ENCODE measurements at places on chromosomes 4 and X. TPM values are rescaled to one million over a fixed set of nuclear protein-coding genes. Genes with fewer than 3 reads are reported as not detected.

TCEAL4 gene
- 19.0 TPM for total RNA-seq

EGF gene
- not detected for total RNA-seq

DNA sequence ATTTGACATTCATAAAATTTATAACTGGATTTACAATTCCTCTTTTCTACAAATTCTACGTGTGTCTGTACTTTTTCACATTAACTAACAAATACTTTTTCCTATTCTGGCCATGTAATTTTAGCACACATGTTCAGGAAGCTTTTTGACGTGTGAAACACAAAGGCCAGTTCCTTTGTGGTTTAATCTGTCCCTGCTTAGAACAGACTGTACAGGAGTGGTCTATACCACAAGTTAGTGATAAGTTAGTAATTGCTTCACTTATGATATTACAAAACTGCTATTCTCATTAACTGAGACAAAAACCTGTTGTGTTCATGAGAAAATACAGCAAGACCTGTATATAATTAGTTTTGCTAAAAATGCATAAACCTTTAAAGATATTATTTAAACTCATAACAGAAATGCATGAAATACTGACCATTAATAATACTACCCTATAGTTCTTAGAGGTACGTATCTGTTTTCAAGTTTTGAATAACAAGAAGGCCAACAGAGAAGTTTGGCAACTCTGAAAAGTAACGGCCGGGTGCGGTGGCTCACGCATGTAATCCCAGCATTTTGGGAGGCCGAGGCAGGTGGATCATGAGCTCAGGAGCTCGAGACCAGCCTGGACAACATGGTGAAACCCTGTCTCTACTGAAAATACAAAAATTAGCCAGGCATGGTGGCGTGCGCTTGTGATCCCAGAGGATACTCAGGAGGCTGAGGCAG, 13.7 kb upstream of the AREG start:
- DNase-seq, result no peak

DNA sequence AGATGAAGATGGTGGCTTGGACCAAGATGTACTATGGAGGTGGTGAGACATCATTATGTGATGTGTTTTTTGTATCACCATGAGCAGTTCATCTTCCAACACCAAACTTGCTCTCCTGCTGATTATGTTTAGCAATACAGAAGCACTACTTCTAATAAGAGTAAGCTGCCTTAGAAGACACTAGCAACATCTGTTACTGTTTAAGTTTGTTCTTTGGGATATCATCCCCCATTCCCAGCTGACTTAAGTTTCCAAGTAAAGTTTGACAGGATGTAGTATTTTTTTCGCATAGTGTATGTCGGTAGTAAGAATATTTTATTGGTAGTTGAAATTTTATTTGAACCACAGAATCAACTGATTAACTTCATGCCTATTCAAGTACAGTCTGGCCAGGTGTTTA, 123.5 kb upstream of the BMPR1B start:
- DNase-seq, result no peak

- DNase-seq, result no peak
Measured at GRCh38 chr4:169234137-169234855, 36.5 kb downstream of the SH3RF1 start.

DNA sequence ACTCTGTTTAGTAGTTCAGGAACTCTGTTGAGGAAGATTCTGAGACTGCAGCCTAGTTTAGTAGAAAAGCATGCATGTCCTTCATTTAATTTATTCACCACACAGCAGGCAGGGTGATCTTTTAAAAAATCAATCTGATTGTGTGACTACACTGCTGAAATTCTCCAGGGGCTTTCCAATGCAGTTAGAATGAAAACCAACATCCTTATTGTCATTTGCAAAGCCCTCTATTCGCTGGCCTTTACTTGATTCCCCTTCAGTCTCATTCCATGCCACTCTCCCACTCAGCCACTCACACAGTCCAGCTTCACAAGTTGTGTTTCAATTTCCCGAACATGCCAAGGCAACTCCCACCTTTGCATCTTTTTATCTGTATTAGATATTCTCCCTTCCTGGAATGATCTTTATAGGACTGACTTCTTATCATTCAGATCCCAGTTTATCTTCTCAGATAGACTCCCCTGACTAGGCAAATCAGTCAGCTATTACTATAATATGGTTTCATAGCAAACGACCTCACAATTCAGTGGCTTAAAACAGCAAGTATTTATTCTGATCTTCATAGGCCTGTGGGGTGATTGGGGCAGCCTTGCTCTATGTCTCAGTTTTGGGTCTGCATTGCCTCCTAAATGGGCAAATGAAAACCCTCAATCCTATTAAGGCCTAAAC, 21.3 kb upstream of the FTHL17 start:
- DNase-seq, result no peak

- no peak for DNase-seq
Measured at GRCh38 chr4:78214078-78214477, 157.0 kb downstream of the FRAS1 start.

TBCK gene
- total RNA-seq, result 45.9 TPM

GRCh38 chrX:146451136-146451535, 358.4 kb upstream of the CXorf51B start:
- DNase-seq, result no peak

DNA sequence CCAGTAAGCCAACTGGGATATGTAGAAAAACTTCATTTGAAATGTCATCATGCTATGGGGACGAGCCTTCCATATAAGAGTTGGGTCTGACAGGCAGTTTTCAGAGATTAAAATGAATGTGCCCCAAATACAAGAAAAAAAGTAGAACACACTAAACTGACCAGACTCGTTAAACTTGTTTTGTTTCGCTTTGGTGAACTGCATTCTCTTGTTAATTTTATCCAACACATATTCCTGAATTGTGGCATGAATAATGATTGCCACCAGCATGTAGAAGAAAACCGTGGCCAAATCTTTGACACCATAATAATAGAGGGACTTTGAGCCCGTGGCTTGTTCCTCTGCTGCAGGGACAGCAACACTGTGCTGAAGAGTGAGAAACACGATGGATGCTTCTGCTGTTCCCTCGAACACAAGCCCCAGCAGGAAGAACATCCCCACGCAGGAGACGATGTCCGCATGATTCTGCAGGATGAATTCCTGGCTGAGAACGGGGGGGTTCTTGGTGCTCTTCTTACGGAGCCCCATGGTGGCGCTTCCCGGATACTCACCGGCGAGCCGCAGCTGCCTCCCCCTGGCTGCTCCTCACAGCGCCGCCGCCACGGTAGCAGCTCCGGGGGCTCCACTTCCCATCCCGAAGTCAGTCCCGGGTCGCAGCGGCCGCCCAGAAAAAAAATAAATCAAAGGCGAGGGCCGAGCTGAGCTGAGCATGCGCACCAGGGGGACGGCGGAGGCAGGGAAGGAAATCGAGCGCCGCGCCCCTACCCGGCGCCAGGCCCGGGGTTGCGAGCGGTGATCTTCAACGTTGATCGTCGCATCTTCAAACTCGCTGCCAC, at the start of gene TRAM1L1:
Gene TRAM1L1 (minus strand): TSS at position 711 of the 836 bp plus-strand sequence. CDS start 183 bp downstream, at position 528.
- no peak for DNase-seq

- no peak for DNase-seq
Measured at GRCh38 chr4:128353791-128354190, 66.2 kb upstream of the PGRMC2 start.

C4orf51 gene
- total RNA-seq, result not detected

DNA sequence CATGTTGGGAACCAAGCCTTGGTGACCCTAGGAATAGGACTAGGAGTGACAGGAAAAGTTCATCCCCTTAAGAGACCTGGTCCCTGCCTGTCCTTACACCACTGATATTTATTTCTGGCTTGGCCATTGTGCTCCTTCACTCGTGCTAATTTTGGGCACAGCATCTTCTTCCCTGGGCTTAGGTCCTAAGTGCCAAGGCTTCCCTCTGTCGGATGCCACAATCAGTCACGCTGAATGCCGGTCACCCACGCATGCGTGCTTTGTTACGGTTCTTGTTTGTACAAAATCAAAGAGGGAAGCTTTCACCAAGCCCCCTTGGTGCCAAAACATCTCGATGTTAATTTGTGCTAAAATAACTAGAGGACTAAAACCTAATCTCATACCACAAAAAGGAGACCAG, 17.4 kb upstream of the MAP3K15 start:
- no peak for DNase-seq

GRCh38 chr4:113540859-113541258, 220.7 kb downstream of the CAMK2D start:
- DNase-seq, result no peak

- no peak for DNase-seq
Measured at GRCh38 chr4:82524570-82525152, 37.1 kb downstream of the TMEM150C start.

DNA sequence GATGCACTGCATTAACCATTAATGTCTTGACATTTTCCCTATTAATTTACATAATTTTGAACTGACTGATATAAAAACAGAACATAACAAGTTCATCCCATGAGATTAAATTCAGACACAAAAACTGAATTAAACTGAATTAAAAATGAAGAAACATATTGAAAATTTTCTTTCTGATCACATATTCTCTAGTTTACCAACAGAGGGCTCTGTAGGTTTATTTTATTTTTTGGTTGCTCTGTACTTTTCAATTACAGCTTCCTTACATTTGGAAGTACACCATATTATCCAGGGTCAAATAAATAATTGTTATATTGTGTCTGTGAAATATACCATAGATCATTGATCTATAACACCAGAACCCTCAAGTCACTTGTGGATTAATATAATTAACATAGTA, 27.3 kb upstream of the CT83 start:
- DNase-seq, result no peak

DNA sequence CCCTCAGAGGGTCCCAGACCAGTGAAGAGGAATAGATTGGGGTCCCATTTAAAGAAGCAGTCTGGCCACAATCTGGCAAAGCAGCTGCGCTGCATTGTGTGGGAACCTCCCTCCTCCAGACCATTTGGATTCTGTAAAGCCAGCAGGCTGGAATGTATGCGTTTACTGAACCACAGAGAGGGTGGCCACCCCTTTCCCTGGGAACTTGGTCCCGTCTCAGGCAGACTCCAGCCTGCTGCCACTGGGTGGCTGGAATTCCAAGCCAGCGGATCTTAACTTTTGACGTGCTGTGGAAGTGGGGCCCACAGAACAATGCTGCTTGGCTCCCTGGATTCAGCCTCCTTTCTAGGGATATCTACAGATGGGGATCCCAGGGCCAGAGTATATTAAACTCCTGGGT, 307.2 kb downstream of the DACH2 start:
- DNase-seq, result no peak

GRCh38 chr4:40454816-40455215, 119.7 kb downstream of the CHRNA9 start:
- DNase-seq, result no peak

NAT8L gene
- 0.99 TPM for total RNA-seq

- no peak for DNase-seq
Measured at GRCh38 chr4:78737035-78737434, 39.1 kb upstream of the BMP2K start.

- DNase-seq, result no peak
Measured at GRCh38 chr4:20087522-20087911, 164.2 kb upstream of the SLIT2 start.

ADGRA3 gene
- 15.6 TPM for total RNA-seq

DNA sequence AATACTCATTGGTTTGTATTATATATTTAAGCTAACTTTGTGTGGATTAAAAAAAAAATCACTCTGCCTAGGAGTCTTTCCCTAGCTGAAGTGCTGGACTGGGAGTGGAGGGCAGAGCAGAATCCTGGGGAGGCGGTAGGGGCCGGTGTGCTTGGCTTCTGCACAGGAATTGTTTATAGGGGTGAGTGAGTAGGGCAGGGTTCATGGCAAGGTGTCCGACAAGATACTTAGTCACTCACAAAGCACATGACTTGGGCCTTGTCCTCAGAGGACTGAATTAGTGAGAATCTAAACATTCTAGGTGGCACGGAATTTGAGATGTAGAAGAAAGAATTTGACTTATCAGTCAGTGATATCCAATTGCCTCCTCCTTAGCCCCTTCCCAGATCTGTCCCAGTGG, 32.2 kb downstream of the FNIP2 start:
- no peak for DNase-seq

GRCh38 chr4:123624959-123625358, 228.4 kb downstream of the SPRY1 start:
- DNase-seq, result no peak

TXK gene
- total RNA-seq, result 48.2 TPM

SPIN4 gene
- total RNA-seq, result 4.4 TPM

- DNase-seq, result no peak
Measured at GRCh38 chrX:108071578-108071977, 19.8 kb downstream of the PSMD10 start.

IL2RG gene
- total RNA-seq, result 164 TPM

DNA sequence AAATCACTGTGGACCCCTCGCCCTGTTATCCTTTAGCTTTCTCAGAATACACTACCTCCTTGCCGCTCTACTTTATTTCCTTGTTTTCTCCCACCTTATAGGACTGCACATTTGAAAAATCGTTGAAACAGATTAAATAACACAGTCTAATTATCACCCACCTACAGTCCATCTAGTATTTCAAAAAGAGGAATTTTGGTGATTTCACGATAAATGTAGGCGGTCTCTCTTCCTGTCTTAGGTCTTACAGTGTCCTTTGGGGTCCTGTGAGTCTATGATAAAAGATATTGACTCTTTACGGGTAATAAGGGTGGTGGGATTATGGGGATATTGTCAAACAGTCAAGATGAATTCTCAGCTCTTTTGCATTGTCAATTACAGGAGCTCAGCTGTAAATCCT, 2.4 kb upstream of the TBL1X start:
- DNase-seq, result no peak

DNA sequence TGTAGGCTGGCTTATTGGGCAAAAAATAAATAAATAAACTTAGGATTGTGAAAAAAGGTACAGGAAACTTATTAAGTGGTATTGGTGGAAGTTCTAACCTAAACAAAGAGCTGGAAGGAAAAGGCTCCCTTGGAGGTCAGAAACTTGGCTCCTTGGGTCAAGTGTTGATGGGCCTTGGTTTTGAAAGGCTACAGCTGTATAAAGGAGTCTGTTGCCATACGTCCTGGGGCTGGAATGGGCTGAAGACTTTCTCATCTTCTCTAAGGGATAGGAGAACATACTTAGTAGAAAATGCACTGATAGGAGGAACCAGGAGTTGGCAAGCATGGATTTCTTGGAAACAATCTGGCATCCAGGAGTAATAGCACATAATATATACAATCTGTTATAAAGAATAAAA, 56.6 kb downstream of the PDLIM5 start:
- no peak for DNase-seq

NKX6-1 gene
- total RNA-seq, result not detected

KLHL15 gene
- 11.8 TPM for total RNA-seq

ZNF630 gene
- 3.0 TPM for total RNA-seq

CLDN22 gene
- total RNA-seq, result not detected

MED12 gene
- total RNA-seq, result 86.5 TPM

GRCh38 chr4:46389301-46389775, 590 bp downstream of the GABRA2 start:
- DNase-seq, result no peak

DNA sequence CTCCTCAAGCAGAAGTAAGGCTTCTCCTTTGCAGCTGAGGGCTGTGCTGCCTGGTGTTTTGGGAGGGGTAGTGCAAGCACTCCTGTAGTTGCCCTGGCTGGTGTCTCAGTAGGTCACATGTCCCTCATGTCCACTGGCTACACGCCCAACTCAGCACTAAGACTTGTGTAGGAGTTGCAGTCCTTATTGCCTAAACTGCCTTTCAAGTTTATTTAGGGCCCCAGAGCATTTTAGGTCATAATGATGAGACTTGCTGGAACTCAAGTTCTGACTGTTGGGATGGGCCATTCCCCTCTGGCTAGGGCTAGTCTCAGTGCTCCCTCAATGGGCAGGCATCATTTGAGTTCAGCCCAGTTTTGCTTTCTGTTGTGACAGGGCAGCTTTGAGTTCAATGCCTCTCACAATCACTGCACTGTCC, 44.1 kb downstream of the PPM1K start:
- DNase-seq, result no peak

GRCh38 chr4:93502991-93503390, 325.6 kb upstream of the ATOH1 start:
- no peak for DNase-seq

GRCh38 chrX:115560211-115560977, 580 bp upstream of the PLS3 start:
- no peak for DNase-seq

All from activated naive CD4-positive, alpha-beta T cell treated with anti-CD3 and anti-CD28 coated beads, Interleukin-2, amount 50 U/mL, for 72 hours (primary cell).